Retina (tissue), 1 donor: ENCODE measurements at places on chromosomes 5 and 9.

GRCh38 chr5:54728588-54728915, 211.0 kb downstream of the SNX18 start:
- no peak for DNase-seq

DNA sequence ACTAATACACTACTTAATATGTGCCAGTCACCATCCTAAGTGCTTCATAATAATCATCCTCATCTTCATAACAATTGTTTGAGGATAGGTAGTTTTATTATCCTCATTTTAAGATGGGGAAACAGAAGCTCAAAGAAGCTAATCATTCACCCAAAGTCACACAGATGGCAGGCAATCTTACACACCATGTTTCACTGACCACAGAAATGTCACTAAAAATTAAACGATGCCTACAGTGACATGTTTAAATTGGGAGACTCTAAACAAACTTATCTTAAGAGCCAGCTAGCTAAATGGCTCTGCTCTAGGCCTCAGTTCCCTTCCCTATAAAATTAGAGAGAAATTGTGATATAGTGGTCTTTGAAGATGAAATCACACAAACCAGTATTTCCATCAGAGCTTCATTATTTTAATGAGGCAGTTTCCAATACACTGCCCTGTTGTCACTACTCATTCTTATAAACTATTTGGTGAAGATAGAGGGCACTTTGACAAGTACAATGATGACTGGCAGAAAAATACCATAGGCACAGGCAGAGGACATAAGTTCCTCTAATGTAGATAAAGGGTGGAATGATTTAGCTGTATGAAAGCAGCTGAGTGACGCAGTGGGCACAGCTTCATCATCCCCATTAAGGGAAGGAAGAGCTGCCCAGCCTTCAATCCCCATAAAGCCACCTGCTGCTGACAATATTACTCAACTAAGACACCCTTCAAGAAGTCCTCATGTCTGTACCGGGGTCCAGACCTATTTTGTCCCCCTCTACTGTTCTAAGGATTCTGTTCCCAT, 224.1 kb downstream of the ACTL7B start:
- DNase-seq: no peak

- DNase-seq: no peak
These were observed 75.0 kb downstream of the NR6A1 start for GRCh38 chr9:124696101-124696500.

- no peak for DNase-seq
These were observed 44.1 kb downstream of the MARCHF11 start for GRCh38 chr5:16135506-16135905.

DNA sequence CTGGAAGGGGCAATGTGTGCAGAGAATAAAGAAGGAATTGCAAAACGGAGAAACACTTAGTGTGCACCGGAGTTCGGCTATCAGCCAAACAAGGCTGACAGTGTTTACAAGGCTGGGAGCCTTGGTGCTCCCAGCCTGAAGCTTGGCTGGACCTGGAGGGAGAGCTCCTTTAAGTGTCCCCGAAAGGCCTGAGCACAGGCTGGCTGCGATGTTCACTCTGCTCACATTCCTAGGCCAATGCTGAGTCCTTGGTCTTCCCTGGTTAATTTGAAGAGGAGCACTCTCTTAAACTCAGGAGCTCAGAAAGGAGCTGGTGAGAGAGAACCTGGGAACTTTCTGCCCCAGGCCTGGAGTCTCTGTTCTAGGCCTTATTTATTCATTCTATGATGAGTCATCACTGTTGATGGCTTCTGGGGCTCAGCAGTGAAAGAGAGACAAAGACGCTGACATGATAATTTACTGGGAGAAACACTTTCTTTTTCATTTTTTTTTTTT, 88.6 kb upstream of the MYO10 start:
- no peak for DNase-seq

- no peak for DNase-seq
These were observed 48.8 kb upstream of the EGFL7 start for GRCh38 chr9:136613824-136614371.

DNA sequence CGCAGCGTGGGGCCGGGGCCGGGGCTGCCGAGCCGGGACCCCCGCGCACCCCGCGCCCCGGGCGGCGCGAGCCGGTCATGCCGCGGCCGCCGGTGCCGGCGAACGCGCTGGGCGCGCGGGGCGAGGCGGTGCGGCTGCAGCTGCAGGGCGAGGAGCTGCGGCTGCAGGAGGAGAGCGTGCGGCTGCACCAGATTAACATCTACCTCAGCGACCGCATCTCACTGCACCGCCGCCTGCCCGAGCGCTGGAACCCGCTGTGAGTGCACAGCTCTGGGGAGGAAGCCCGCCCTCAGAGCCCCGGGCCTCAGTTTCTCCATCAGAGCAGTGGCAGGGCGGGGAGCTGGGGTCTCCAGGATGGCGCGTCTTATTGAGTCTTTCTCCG, 335 bp downstream of the GALNT12 start:
- peak; percentile 65 for DNase-seq

DNA sequence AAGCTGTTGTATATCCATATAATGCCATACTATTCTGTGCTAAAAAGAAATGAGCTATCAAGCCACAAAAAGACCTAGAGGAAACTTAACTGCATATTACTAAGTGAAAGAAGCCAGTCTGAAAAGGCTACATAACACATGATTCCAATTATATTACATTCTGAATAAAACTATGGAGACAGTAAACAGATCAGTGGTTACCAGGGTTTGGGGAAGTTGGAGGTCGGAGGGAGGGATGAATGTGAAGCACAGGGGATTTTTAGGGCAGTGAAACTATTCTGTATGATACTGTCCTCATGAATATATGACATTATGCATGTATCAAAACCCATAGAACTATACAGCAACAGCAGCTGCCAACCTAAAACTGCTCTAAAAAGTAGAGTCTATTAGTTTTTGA, 5.6 kb upstream of the RFK start:
- DNase-seq: no peak

DNA sequence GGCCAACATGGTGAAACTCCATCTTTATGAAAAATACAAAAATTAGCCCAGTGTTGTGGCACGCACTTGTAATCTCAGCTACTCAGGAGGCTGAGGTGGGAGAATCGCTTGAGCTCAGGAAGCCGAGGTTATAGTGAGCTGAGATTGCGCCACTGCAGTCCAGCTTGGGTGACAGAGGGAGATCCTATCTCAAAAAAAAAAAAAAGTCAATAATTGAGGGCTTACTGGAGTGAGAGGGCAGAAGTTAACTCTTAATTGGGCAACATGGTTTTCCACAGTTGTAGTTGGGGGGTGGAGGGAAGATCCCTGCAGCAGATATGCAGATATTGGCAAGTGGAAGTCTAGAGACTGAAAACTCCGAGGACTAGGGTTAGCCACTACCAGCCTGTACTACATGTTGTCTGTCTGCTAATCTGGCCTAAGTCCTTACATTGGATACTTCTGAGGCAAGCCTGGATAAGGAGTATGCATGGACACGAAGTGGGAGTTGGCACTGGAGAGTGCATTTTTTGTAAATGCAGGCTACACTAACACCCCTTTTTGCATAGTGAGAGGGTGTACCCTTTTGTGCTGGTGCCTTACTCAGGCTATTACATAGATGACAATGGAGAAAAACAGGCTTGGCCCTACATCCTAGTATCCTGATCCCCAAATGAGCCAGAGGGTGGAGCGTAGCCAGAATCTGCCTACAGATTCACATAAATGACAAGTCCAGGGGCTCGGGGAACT, 89.0 kb upstream of the NIPBL start:
- DNase-seq: no peak

GRCh38 chr9:87420884-87421283, 76.8 kb upstream of the DAPK1 start:
- no peak for DNase-seq
